Memory B cell (primary cell): ENCODE measurements at places on chromosomes 6 and 20.

GRCh38 chr20:4062721-4063606 is 47.6 kb upstream of the RNF24 start:
- no peak for DNase-seq

GRCh38 chr20:17466641-17467040 is 64.5 kb downstream of the BFSP1 start:
- no peak for DNase-seq

DNA sequence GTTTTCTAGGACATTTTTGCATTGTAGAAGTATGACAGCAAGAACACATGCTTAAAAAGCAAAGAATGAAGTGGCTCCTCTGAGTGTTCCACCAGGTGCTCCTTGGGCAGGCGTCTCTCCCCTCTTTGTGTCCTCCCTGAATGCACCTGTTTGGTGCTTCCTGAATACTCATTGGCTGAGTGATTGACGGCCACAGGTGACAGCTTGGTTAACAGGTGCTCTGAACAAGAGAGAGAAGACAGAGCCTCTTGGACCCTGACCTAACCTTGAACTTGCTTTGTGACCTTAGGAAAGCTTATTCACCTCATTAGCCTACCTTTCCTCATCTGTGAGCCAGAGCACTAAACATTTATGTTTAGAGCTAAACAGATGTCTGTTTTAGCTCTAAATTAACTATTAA is 93.7 kb downstream of the TULP4 start:
- DNase-seq, result no peak

DNA sequence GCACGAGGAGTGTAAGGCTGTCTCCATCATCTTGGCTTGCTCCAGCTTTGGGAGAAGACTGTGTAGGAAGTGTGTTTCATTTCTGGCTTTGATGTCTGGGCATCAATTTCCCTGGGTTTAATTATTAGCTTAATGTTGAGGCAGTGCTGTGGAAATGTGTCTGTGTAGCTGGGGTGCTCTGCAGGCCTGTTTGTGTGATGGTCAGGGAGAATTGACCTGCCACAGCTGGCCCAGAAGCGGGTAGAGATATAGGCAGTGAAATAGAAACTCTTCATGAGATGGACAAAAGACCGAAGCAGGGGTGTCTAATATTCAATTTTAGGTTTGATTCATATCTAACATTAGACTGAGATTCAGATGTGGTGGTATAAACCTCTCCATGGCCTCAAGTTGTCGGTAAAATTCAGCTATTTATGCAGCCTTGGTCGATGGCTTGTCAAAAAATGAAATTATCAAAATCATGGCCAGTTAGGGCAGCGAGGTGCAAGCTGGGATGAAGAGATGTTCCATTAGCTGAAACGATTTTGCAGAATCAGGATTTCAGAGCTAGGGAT is 95.3 kb upstream of the SNX9 start:
- no peak for DNase-seq

- DNase-seq, result no peak
Measured at GRCh38 chr6:14863902-14864850, 381.7 kb upstream of the JARID2 start.

- DNase-seq, result no peak
Measured at GRCh38 chr6:39752835-39753724, 27.9 kb upstream of the KIF6 start.

- DNase-seq, result no peak
Measured at GRCh38 chr20:16095226-16095625, 478.0 kb downstream of the KIF16B start.

DNA sequence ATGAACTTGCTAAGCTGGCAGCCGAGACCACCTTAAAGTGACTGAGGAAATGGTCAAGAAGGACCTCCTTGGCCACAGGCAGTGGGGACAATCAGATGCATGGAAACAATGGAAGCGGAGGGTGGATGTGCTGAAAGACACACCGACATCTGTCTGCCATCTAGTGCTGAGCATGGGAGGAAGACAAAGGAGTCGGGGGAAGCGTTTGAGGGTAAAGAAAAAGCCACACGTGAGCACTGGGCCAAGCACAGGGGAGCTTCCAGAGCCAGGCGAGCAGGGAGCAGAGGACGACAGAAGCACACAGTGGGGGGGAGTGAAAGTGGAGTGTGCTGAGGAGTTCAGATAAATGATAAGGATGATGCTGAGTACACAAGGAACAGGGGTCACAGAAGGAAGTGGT is 367.8 kb downstream of the ZFAND3 start:
- DNase-seq, result no peak

- DNase-seq, result no peak
Measured at GRCh38 chr6:126446248-126446647, 106.3 kb downstream of the CENPW start.

DNA sequence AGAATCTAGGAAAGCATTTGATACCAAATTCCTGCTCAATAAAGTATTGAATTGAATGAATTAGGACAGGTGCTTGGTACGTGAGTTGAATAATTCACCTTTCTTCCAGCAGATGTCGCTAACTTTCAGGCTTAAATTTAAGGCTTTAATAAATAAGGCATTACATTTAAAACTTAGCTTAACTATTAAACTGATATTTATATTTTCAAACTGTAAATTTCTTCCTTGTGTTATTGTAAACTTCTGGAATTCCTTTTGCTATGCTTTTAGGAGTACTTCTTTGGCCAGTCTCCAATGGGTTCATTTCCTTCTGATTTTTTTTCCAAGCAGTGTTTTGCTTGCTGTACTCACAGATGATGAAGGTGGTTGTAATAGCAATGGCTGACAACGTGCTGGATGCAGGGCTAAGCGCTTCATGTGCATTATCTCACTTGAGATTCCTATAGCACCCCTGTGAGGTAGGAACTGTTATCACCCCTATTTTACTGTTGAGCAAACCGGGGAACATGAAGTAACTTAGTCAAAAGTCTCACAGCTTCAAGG is 71.3 kb upstream of the SLC2A12 start:
- peak; percentile 25 for DNase-seq

- DNase-seq, result no peak
Measured at GRCh38 chr6:33192105-33192646, at the start of gene COL11A2. TSS of gene COL11A2 (minus strand) at chr6:33192467. CDS start at chr6:33192240, 227 bp downstream.

- no peak for DNase-seq
Measured at GRCh38 chr6:133242637-133243585, 1.8 kb downstream of the EYA4 start.

DNA sequence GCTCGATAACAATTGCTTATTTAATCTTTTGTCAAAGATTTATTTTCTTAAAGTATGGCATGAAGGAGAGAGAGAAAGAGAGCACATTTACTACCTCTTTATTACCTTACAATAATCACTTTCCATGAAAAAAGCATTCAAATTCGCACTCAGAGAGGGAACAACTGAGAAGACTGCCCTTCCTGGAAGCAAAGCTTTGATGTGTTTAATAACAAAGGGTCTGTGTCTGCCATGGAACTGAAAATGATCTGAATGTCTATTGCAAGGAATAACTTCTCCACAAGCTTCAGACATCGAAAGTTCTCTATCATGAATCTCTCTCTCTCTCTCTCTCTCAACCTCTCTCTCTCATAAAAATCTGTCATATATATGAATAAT is 308.9 kb downstream of the HDGFL1 start:
- no peak for DNase-seq

- no peak for DNase-seq
Measured at GRCh38 chr6:133958791-133959190, 5.8 kb downstream of the TBPL1 start.

- DNase-seq, result peak; percentile 76
Measured at GRCh38 chr6:29847871-29848630, 20.4 kb downstream of the HLA-G start.

DNA sequence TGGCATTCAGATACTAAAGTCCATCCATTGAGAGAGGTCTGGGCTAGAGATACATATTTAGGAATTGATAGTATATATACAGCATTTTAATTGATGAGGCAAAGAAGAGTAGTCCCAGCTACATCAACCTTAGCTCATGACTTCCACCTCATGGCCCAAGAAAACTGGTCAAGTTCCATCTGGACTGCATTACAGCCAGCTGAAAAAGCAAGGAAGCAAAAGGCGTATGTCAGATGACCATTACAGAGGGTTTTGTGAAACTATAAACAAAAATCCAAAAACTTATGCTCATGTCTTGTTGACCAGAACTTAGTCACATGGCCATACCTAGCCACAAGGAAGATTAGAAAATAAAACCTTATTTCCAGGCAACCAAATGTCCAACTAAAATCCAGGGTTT is 46.8 kb upstream of the RNF146 start:
- DNase-seq, result no peak

DNA sequence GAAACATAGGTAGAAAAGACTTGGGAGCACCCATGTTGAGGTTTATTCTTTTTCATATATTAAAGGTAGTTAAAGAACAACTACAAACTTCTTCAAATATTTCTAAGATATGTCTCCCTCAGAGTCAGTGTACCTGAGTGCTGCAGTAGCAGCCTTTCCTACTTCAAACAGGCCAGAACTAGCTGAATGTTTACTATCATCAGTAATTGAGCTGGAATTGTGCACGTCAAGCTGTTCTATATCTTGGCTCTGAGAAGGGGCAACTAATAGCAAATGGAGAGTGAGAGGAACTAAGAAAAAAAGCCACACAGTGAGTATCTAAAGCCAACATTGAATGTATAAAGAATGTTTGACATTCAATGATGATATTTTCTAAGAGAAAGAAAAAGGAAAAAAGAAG is 21.7 kb downstream of the MTCL3 start:
- DNase-seq, result no peak
